ENCODE measurements at places on chromosomes 11 and 22. TPM values are rescaled to one million over a fixed set of nuclear protein-coding genes. Genes with fewer than 3 reads are reported as not detected.

DNA sequence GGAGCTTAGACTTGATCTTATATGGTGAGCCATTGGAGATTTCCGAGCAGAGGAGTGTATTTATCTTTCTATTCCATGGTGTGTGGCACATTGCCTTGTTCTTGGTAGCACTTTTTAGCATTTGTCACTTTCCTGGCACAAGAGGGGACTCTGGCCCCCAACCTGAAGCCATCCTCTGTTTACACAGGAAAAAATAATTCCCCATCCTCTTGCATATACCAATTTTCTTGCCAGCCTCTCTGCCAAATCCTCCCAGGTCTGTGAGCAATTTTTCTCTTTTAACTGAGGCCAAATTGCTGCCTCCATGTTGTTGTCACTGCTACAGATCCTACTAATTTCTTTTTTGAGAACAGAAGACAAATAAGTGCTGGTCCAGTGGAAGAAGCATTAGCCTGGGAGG is 20.3 kb upstream of the FAM181B start:
- no peak for DNase-seq

- DNase-seq: no peak
Measured at GRCh38 chr11:86449993-86450629, 75.4 kb downstream of the CCDC81 start.

DNA sequence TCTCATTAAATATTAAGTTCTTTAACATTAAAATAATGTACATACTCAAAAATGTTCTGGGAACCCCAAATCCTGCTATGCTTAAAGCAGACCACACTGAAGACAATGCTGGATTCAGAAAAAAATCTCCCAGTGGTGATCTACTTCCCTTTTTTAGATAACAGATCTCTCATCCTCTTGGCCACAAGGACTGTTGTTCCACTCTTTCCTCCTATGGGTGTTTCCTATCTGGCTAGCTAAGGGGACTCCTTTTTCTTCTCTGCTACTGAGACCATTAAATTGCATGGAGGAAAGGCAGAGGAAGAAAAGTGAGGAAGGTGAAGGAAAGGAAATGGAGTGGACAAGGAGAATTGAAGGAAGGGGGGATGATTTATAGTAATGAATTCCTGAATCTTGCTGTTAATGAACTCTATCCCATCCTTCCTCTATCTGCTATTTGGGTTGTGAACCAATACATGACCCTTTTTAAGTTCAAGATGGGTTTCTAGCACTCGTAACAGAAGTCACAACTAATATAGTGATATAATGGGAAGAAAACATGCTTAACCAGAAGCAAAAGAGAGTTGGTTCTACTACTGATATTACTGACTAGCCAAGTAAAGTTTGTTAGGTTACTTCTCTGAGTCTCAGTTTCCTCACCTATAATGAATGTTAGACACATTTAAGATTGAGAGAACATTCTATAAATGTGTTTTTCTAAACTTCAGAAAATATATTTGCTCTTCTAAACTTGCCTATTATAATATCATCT is 53.2 kb downstream of the PIK3C2A start:
- DNase-seq: no peak

GRCh38 chr11:127242676-127243075 is 242.1 kb upstream of the KIRREL3 start:
- no peak for DNase-seq

- no peak for DNase-seq
Measured at GRCh38 chr11:122637541-122637940, 18.0 kb upstream of the UBASH3B start.

- no peak for DNase-seq
Measured at GRCh38 chr11:21707116-21707739, 485.7 kb upstream of the ANO5 start.

- no peak for DNase-seq
Measured at GRCh38 chr22:45932071-45932470, 44.9 kb downstream of the WNT7B start.

DNA sequence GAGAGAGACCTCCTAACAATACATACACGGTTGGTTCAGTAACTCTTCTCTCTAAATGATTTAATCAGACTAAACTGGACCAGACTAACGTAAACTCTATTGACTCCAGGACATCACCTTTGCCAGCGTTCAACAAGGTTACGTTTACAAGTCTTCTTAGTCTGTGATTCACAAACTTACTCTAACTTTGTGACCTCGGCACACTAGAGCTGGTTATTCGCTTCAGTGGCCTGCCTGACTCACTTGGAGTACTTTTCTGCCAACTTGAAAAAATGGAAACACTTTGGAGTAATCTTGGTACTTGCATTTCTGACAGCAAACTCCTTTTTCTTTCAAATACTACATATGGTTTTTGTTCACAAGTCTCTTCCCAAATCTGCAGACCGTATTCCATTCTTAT is 26.2 kb downstream of the MTMR2 start:
- DNase-seq: no peak

- DNase-seq: no peak
Measured at GRCh38 chr11:44080951-44081350, 14.5 kb upstream of the EXT2 start.

DNA sequence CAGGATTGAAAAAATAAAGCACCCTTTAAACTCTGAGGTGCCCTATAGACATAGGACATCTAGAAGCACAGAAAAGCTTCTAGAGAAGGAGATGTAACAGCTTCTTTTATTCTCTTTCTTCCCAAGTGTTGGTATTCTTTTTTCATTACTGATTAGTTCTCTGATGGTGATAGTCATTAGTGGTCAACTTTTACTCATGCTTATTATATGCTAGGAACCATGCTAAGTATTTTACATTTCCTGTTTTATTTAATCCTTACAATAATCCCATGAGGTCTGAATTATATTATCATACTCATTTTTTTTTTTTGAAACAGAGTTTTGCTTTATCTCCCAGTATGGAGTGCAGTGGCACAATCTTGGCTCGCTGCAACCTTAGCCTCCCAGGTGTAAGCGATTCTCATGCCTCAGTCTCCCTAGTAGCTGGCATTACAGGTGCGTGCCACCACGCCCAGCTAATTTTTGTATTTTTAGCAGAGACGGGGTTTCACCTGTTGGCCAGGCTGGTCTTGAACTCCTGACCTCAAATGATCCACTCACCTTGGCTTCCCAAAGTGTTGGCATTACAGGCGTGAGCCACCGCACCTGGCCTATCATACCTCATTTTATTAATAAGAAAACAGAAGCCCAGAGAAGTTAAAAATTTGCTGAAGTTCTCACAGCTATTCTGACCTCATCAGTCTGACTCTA is 3.0 kb downstream of the C11orf52 start:
- DNase-seq: no peak

DNA sequence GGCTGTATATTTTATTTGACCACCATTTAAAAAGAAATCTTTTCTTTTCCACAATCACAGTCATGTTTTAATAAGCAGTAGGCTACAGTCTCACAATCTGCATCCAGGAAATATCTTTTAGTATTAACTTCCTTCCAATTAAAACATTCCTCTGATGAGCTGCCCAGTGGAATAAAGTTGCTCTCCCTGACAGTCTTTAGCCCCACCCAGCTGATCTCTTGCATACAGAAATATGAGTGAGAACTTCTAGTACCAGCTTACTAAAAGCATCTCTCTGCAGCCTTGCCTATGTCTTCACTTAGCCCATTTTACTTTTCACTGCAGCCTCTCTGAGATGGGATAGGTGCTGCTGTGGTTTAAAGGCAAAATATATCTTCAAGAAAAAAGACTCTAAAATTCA is 143.4 kb upstream of the ANO3 start:
- no peak for DNase-seq

- DNase-seq: no peak
Measured at GRCh38 chr11:74319139-74319816, 7.8 kb upstream of the P4HA3 start.

- no peak for DNase-seq
Measured at GRCh38 chr22:35484651-35485556, 55.7 kb upstream of the RASD2 start.

DNA sequence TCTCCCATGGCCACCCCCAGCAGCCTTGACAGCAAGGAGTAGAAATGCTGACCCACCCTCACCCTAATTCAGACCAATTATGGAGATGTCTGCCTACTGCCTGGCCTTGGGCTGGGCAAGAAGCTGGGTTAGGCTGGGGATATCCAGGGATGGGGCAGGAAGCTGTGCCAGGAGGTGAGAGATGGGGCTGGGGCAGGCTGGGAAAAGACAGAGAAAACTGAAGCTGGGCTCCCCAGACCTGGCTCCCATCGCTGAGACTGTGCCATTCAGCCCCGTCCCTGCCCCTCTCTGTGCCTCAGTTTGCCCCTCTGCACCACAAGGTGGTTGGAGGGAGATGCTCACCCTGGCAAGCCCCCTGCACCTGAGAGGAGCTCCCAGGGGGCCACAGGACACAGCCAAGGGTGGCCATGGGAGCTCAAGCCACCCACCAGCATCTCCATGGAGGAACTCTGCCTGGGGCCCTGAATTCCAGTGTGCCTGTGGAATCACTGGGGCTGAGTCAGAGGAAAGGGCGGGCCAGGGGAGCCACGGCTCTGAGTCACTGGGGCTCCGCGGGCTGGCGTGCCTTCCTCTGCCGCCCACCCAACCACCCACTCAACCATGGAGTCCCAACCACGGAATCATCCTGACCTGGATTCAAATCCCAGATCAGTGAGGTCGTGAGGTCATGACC is 6.0 kb upstream of the CARD10 start:
- DNase-seq: no peak

DNA sequence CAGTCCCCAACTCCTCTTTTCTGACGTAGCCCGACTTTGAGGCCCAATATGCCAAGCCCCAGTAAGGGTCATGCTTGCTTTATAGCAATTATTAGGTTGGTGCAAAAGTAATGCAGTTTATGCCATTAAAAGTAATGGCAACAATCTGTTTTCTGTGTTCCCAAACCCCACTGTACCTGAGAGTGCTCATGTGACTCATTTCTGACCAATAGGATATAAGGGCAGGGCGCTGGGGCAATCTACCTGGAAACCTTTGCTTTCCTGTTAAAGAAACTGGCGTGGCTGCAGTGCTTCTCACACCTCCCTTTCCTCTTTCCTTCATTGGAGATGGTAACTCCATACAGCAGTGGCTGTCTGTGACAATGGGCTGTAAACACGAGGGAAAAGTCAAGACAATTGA is 78.9 kb upstream of the MPPED2 start:
- DNase-seq: no peak

- DNase-seq: no peak
Measured at GRCh38 chr22:45238957-45239680, 1.6 kb downstream of the KIAA0930 start.

DNA sequence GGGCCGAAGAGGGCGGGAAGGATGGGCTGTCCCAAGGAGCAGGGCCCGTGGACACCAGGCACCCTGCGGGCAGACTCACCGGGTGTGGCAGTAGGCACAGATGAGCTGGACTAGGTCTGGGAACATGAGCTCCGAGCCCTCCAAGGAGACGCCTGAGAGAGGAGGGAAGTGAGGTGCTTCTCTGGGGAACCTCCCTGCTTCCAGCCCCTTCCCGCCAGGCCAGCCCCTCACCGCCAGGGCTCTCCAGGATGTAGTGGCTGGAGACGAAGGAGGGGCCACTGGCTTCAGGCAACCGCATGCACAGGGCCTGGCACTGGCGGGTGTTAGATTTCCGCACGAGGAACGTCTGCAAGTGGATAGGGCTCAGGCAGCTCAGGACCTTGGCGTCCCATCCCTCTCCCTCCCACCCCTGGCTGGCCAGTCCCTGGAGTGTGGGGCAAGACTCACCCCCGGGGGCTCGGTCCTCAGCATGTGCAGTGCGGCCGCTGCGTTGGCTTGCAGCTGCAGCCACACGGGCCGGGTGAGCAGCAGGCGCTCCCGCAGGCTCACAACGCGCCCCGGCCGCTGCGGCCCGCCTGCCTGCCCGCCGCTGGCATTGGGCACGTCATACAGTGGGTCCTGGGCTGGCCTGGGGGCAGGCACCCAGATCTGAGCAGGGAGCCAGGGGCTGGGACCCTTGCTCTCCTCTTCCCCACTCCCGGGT is 552 bp downstream of the RIN1 start:
- peak; percentile 85 for DNase-seq

GRCh38 chr11:108616549-108616948 is 23.0 kb upstream of the EXPH5 start:
- DNase-seq: no peak

DNA sequence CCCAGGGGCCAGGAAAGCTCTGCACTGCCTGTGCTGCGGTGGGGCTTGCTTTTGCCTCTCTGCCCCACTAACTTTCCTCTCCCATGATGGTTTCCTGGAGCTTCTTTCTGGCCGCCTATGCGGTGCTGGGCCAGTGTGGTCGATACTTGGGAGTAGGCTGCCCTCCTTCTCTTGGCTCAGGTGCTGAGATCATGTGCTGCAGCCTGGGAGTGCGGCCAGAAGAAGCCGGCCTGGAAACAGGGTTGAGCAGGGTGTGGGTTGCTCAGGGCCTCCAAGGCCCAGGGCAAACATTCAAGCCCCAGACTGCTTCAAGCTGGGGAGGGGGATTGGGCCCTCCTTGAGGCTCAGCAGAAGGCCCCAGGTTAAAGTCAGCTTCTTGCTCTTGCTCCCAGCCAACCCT is 125.0 kb downstream of the NTM start:
- DNase-seq: no peak

- DNase-seq: no peak
Measured at GRCh38 chr11:27217948-27218420, 145.0 kb downstream of the CCDC34 start.

- no peak for DNase-seq
Measured at GRCh38 chr22:40200795-40201530, 23.2 kb downstream of the TNRC6B start.

GRCh38 chr11:69874178-69874983 is 55.2 kb upstream of the FGF3 start:
- peak; percentile 66 for DNase-seq

DNA sequence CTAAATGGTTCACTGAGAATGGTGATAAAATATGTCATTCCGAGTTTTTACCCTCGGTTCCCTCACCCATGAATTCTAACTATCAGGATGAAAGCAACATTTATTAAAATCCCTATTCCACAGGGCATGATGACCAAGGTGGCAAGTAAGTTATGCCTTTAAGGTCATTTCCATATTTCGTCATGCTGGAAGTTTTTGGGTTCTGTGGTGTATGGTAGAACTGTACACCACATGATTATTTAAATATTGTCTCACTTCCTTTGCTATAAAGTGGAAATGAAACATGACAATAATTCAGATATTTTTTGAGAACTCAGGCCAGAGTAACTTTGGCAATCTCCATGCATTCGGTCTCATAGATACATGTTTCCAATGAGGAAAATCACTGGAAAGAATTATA is 68.5 kb upstream of the CARD18 start:
- DNase-seq: no peak

DNA sequence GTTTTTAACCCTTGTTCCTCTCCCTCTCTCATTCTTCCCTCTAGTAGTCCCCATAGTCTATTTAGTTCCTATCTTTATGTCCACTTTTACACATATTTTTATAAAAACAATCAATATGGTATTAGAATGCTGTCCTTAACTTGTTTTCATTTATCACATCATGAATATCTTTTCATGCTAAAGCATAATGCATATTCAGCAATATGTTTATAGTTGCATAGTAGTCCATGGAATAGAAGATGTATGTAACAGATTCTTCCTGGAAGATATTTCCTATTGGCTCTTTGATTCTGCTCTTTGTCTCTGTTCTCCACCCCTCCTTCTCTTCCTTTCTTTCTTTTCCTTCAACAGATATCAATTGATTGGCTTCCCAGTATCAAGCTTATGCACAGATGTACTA is 1047.1 kb upstream of the TENM4 start:
- DNase-seq: no peak

The OR2D2 gene
- total RNA-seq: not detected

The HORMAD2 gene
- total RNA-seq: not detected

The SSH3 gene
- total RNA-seq: 23.5 TPM

The MRGPRX4 gene
- total RNA-seq: not detected

The TYR gene
- not detected for total RNA-seq

The ACTN3 gene
- total RNA-seq: 0.14 TPM

The PRG3 gene
- total RNA-seq: not detected

The LINC01488 gene
- not detected for total RNA-seq

The SLC17A6 gene
- not detected for total RNA-seq

The TMEM45B gene
- total RNA-seq: not detected

The OR5P2 gene
- not detected for total RNA-seq

The MMP13 gene
- not detected for total RNA-seq

Data from posterior vena cava (tissue), 2 donors.